ENCODE measurements at places on chromosomes 4 and X. TPM values are rescaled to one million over a fixed set of nuclear protein-coding genes. Genes with fewer than 3 reads are reported as not detected.

The DUSP21 gene
- not detected for total RNA-seq

The NAT8L gene
- 3.5 TPM for total RNA-seq

The STARD8 gene
- total RNA-seq = 10.2 TPM

The HELT gene
- total RNA-seq = 1.0 TPM

The CT45A5 gene
- total RNA-seq = not detected

The TMSB15B gene
- 12.9 TPM for total RNA-seq

The CSAG1 gene
- not detected for total RNA-seq

The PDK3 gene
- total RNA-seq = 26.1 TPM

The UNC5C gene
- 17.3 TPM for total RNA-seq
